DMS53 (cell line): ENCODE measurements at places on chromosomes 1 and 21.

GRCh38 chr1:52055066-52055865, at the start of gene TXNDC12:
Gene TXNDC12 (minus strand): TSS chr1:52055191. CDS start chr1:52055096, 95 bp downstream.
- DNase-seq = peak; percentile 99

GRCh38 chr1:186740324-186740723, 60.1 kb upstream of the PTGS2 start:
- DNase-seq = no peak

- DNase-seq = no peak
Measured at GRCh38 chr21:43277481-43278351, 108.9 kb downstream of the CRYAA start.

- DNase-seq = no peak
Measured at GRCh38 chr1:212225871-212226302, 59.3 kb upstream of the PPP2R5A start.

DNA sequence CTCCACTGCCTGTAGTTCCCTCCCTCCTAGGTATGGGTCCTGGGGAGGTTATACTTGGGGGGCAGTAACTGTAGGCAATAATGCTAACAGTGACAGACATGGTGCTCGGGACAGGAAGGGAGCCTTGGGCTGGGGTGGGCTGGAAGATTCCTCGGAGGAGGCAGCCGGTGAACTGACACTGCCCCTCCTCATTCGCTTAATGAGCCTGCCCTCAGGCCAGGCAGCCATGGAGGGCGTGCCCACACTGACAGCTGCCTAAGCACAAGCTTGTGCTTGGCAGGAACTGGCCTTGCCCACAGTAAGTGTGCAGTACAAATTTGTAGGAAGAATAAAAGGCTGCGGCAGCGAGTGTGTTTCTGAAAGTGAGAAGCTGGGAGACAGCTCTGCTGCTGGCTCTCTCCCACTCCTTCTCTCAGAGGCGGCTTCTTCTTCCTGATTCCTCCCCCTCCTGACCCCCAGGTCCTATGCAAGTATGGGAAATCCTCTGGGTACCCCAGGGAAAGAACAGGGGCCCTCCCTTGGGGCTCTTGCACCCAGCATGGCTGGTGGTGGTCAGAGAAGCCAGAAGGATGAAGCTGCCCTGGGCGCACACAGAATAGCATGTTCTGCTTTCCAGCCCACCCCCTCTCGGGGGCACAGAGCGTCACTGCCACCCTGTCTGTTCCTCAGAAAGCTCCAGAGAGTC, 23.6 kb downstream of the OPTC start:
- no peak for DNase-seq

DNA sequence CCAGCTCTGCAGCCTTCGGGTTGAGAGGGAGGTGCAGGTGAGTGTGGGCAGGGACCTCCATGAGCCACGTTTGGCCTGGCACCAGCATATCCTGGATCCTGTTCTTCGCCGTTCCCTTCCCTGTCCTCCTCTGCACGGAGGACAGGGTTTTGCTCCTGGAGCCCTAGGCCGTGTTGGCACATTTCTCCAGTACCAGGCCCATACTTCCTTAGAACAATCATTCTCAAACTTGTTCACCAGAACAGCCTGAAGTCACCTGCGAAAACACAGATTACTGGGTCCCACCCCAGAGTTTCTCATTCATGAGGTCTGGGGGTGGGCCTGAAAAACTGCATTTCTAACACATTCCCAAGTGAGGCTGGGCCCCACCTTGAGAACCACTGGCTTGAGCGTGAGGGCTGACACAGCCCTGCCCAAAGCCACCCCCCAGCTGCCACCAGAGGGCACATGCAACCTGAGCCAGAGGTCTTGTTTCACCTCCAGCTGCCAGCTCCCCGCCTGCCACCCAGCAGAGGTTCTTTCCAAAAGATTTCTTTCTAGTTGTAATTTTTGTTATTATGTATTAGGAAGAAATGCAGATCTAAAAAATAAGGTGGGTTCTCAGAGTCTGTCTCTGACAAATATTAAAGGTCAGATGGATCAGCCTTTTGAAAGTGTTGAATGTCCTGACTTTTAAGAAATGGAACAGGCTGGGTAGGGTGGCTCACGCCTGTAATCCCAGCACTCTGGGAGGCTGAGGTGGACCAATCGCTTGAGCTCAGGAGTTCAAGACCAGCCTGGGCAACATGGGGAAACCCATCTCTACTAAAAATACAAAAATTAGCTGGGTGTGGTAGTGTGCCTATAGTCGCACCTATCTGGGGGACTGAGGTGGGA, 39.6 kb upstream of the LDLRAP1 start:
- DNase-seq = peak; percentile 74

- DNase-seq = peak; percentile 96
Measured at GRCh38 chr1:209674957-209675564, at the start of gene G0S2. Gene G0S2 (plus strand): TSS chr1:209675412. CDS start chr1:209675685, 273 bp downstream.

DNA sequence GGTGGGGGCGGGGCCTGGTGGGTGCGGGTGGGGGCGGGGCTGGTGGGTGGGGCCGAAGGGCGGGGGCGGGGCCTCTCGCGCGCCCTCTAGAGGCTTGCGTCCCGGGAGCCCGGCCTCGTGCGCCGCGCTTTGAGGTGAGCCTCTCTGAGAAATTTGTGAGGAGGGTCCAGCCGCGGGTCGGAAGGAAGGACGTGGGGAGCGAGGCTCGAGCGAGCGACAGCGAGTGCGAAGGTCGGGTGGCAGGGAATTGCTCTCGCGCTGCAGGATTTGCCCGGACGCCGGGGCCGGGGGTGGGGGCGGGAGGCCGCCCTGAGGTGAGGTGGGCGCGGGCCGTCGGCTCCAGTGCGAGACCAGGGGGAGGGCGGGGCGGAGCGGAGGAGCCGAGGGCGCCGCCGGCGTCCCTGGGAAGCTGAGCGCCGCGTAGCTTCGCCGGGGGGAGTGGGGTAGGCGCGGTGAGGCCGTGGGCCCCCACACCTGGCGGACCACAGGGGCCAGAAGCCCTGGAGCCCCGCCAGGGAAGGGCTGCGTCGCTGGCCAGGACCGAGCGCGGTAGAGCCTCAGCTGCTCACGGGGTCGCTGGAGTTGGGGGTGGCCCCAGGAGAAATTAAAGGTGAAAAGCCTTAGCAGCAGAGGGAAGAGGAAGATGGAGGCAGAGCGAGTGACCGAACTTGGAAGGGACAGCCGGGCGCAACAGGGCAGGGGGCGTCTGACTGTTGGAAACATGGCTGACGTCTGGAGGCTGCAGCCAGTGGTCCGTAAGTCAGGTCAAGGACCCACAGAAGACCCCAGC, 754 bp upstream of the LSS start:
- DNase-seq = peak; percentile 75

DNA sequence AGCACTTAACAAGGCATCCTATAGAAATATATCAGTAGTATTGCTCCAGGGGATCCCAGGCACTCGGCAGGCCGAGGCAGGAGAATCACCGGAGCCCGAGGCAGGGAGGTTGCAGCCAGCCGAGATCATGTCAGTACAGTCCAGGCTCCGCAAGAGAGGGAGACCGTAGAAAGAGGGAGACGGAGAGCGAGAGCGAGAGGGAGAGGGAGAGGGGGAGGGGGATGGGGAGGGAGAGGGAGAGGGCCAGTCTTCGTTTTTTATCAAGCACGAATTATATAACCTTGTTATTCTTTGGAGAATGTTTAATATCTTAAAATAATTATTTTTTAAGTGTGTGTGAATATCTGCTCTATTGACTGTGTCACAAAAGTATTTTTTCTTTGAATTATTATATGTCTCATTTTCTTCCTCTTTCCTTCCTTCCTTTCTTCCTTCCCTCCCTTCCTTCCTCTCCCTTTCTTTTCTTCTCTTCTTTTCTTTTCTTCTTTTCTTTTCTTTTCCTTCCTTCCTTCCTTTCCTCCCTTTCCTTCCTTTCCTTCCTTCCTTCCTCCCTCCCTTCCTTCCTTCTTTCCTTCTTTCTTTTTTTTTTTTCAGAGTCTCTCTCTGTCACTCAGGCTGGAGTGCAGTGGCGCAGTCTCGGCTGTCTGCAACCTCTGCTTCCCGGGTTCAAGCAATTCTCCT, 233.7 kb downstream of the SRGAP2C start:
- DNase-seq = no peak
